GM19239 (cell line): ENCODE measurements at places on chromosomes 3 and 15.

- DNase-seq, result peak; percentile 35
Measured at GRCh38 chr15:25775317-25775912, 87.7 kb downstream of the ATP10A start.

DNA sequence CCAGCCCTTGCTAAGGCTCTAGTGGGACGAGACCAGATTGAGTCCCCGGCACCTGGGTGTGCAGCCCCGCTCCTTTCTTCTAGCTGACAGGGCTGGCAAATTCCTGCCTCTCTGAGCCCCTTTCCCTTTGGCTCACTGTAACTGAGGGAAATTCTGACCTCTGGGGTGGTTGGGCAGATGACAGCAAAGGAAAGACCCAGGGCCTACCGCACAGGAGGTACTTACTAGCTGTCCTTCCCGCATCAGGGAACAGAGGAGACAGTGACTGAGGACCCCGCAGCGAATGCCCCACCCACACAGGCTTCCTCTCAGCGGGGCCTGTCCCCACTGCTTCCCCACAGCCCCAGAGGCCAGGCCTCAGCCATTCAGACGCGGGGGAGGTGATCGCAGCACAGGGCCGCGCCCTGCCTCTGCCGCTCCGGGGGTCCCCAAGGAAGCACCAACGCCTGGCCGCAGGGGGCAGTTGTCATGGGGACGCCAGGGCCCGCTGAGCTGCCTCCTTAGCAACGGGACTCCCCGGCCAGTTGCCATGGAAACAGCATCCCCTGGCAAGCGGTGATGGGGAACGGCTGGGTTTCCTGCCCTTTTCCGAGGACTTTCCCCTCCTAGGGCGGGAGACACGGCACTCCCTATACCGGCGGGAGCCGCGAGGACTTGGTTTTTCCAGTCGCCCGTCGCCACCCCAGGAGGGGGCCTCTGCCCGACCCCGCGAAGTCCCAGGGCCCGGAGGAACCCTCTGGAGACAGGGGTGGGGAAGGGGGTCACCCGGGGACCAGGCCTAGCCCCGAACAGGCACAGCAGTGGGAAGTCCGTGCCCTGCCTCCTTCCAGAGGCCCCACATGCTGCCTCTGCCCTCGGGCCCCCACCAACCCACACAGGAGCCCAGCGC, 50.1 kb downstream of the HCN4 start:
- DNase-seq, result no peak

DNA sequence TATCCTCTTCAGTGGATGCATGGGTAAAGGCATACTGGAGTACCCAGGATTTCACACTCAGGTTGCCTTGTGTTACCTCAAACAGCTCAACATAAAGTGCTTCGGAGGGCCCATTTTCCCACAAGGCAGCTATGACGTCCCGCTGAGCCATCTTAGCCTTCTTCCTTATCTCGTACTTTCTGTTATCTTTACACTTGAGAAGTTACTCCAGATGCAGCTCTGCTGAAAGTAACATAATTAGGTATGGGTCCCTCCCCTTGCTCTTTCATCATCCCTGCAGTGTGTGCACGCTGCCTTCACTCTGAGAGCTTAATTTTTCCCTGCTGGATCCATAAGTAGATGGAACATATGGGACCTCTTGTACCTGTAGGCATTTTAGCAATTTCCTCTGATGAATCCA, 410.3 kb downstream of the AGBL1 start:
- no peak for DNase-seq

DNA sequence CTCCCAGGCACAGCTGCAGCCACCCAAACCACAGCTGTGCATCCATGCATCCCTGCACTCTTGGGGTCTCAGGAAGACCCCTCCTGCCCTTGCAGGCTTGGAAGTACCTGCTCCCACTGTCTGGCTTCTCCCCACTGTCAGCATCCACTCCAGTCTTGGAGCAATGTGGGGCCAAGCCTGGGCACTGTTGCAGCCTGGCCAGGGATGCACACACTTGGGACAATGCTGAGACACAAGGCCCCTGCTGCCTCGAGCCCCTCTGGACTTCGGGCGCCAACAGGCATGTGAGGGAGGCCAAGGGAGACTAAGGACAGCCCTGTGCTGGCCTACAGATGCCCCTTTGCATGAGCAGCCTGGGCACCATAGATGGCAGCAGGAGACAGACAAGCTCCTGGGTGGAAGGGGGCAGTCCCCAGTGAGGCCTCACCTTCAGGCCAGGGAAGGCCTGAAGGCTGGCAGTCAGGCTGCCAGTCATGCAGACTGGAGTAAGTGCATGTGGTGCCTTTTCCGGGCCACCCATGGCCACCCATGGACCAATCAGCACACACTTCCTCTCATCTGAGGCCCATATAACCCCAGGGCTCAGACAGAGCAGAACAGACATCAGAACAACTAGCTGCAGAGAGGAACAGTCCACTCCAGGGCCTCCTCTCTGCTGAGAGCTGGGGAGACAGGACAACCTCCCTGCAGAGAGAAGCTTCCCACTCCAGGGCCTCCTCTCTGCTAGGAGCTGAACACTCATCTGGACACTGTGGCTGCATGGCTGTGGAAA, 219.0 kb downstream of the VGLL3 start:
- DNase-seq, result no peak

- no peak for DNase-seq
Measured at GRCh38 chr15:33910741-33911140, 57.6 kb upstream of the CHRM5 start.

DNA sequence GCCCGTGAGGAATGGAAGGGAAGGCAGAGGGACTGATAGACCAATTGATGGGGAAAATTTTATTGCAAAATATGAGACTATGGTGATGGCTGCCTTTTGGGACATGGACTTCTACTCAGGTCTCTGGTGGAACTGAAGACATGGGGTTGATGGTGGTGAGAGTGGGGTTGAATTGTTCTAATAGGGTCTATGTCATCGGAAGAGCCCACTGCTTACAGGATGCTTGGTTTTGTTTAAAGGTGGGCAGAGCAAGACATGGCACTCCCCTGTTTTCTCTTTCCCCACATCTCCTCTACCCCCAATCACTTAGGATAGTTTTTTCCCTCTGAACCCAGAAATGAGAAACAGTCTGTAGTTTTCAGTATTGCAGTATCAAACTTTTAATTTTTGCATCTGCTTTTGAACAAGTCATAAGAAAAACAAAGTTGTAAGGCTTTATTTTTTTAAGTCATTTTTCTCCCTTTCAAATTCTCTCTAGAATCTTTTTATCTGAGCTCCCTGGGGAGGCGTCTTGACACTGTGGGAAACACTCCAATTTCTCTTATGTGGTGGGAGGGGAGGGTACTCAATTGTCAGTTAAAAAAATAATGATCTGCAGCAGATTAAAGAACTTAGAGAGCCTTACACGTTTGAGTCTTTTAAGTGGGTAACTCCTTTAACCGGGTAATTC, 276.2 kb upstream of the TBC1D5 start:
- DNase-seq, result no peak

DNA sequence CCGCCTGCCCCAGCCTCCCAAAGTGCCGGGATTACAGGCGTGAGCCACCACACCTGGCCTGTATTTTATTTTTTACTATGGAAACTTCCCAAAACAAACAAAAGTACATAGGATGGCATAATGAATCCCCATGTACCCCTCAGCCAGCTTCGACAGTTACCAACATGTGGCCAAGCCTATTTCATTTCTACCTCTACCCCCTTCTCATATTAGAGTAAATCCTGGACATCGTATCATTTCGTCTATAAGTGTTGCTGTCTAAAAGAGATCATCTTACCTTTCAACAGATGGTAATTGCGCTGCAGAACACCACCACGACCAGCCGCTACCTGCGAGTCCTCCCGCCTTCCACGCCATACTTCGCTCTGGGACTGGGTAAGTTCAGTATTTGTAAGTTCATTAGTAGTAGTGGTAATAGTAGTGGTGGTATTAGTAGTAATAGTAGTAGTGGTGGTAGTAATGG, 44.9 kb downstream of the DLEC1 start:
- no peak for DNase-seq

DNA sequence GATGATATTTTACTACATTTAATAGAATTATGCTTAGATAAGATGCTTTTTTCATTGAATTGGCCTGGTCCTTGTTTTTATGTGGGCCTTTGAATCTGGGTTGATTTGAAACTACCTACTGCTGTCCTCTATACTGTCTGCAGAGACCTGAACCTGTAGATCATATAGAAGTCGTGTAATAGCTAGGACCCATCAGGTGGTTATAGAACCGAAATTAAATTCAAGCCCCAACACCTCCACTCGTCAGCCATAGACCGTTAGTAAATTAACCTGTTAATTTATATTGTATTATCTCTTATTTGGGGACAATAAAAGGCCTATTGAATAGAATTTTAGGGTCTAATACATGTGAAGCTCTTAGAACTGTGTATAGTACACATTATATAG, 108.4 kb downstream of the MBNL1 start:
- no peak for DNase-seq

DNA sequence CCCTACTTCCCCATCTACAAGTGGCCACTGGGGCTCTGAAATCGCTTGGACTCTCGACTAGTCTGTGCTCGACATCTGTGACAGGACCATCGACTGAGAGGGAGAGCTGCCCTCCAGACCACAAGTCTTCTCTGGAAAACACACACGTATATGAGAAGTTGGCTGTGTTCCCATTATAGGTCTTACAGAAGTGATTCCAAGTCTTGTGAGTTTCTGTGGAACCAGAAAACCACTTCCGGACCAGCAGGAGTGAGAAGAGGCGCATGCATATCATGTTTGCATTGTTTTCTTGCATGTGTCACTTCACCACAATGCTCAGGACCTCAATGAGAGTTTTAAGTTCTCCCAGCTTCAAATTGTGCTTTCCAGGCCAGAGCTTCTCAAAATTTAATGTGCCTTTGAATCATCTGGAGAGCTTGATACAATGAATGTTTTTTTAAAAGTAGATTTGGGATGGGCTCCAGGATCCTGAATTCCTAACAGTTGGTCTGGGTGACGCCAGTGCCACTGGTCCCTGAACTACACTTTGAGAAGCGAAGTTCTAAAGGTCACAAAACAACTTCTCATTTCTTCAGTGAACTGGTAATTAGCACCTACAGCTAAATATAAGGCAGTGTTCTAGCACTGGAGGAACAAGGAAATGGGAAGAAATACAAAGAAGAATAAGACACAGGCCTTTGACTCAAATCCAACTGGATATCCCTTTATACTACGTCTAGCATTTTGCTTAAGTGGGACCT, 15.7 kb downstream of the LIPC start:
- DNase-seq, result no peak

- peak; percentile 18 for DNase-seq
Measured at GRCh38 chr3:109050591-109051167, 67.3 kb downstream of the MORC1 start.

- DNase-seq, result no peak
Measured at GRCh38 chr3:43394041-43394554, 107.8 kb downstream of the SNRK start.

DNA sequence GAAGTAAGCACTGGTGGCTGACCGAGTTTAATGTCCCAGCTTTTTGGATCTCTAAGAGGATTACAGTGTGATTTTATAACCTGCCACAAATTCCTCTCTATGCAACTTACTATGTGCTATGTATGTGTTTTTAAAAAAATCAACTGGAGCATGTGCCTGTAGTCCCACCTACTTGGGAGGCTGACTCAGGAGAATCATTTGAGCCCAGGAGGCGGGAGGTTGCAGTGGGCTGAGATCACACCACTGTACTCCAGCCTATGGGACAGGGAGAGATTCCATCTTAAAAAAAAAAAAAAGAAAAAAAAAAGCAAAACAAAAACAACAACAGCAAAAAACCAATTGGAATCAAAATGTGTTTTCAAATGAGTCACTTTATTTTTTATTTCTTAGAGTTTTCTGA, 29.6 kb downstream of the DUT start:
- no peak for DNase-seq

DNA sequence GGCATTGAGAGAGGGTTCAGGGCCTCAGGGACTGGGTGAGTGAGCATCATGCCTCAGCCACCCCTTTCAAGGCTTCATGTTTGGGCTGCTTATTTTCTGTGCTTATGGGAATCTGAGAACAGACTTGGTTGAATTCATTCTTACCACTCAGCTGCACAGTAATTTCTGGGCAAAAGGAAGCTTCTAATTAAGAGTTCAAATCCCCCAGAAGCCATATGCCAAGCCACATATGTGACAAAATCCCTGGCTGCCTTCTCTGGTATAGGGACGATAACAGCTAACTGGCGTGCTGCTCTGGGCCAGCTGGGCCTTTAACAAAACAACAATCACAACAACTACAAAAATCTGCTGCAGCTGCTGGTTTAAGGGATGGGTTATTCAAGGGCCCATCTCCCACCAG, 181.0 kb upstream of the ANKRD28 start:
- no peak for DNase-seq

DNA sequence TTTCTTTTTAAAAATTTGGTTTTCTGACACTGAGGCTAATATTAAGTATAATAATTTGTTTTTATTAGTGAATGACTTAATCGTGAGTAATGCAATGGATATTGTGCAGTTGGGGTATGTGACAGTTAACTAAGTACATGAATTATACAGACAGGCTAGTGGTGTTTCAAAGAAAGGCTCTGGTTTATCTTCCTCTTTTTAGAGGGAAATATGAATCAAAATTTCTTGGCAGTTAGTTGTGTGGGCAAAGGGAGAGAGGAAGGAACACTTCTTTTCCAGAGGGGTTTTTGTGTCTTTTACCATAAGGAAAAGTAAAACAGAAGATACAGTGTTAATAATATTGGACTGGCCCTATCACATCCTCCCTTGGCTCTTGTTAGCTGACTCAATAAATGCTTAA, 2.7 kb downstream of the ZNF654 start:
- no peak for DNase-seq

GRCh38 chr3:161082063-161082462, 23.1 kb downstream of the B3GALNT1 start:
- no peak for DNase-seq

DNA sequence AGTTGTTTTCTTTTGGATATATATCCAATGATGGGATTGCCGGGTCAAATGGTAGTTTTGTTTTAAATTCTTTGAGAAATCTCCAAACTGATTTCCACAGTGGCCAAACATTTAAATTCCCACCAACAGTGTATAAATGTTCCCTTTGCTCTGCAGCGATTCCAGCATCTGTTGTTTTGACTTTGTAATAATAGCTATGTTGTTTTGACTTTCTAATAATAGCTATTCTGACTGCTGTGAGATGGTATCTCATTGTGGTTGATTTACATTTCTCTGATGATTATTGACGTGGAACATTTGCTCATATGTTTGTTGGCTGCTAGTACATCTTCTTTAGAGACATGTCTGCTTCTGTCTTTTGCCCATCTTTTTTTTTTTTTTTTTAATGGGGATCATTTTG, 332.2 kb upstream of the GBE1 start:
- no peak for DNase-seq

DNA sequence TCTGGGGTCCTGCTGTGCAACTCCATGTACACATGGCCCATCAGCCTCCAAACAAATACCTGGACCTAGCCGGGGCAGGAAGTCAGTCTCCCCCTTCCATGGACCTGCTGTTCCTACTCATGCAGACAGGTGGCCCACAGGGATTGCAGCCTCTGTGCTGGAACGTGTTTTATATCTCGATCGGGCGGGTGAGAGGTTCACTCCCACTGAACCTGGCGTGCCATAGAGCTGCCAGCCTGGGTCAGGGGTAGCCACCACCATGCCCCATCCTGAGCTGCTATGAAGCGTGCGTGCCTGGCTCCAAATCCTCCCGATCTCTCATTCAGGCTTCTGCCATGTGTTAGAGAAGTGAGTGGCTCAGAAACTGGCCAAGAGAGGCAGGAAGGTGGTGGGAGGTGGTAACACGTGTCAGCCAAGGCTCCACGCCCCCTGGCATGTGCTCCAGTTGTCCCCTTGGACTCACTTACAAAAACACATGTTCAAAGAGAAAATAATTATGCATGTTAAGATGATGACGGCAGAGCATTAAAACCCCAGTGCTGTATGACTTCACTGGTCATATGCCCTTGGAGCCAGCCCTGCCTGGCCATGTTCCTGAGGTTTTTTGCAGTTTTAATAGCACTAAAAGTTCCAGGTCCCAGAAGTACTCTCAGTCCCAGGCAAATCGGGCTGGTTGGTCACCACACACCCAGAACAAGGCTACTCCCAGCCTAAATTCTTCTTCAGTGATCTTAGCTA, 30.6 kb downstream of the CTSH start:
- DNase-seq, result no peak
